ENCODE measurements at places on chromosomes 1 and 21.

DNA sequence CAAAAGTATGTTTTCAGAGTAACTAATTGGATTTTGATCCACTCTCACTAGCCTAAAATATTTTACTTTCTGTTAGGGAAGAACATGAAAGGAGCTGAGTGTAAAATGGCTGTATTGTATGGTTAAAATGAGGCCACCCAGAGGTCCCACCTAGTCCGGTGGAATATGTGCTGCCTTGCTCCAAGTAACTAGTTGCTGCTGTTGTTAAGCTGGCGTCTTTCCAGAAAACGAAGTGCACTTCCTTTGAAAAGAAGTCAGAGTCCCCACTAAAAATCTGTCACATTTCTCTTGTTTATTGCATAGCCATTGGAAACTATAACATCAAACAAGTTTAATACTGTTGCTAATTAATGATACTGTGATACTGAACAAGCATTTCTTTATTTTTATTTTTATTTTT is 3.2 kb downstream of the SLC25A33 start:
- DNase-seq: no peak

DNA sequence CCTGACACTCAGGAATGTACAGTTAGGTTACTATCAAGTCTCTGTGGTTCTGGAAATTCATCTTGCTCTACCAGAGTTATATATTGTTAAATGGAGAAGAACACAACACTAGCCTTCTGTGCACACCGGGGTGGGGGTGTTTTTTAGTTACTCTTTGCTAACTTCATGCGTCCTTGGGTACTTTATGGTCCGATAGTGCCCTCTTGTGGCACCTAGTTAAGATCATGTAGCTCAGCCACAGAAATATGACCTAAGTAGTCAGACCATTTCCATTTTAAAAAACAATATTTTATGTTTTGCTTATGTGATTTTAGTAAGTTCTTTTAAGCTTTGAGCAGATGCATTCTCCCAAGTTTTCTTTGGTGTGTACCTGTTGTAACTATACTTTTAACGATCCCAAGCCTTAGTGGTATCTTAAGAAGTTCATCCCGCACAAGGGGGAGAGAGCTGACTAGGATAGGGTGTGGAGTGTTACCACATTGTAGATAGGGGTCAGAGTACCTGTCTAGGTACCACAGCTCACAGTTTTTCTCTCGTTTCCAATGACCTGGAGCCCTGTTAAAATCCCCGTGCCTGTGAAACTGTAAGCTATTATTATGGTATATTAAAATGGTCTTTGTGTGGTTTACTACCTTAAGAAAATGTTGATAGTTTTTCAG is 20.6 kb upstream of the SH3D21 start:
- peak; percentile 68 for DNase-seq

DNA sequence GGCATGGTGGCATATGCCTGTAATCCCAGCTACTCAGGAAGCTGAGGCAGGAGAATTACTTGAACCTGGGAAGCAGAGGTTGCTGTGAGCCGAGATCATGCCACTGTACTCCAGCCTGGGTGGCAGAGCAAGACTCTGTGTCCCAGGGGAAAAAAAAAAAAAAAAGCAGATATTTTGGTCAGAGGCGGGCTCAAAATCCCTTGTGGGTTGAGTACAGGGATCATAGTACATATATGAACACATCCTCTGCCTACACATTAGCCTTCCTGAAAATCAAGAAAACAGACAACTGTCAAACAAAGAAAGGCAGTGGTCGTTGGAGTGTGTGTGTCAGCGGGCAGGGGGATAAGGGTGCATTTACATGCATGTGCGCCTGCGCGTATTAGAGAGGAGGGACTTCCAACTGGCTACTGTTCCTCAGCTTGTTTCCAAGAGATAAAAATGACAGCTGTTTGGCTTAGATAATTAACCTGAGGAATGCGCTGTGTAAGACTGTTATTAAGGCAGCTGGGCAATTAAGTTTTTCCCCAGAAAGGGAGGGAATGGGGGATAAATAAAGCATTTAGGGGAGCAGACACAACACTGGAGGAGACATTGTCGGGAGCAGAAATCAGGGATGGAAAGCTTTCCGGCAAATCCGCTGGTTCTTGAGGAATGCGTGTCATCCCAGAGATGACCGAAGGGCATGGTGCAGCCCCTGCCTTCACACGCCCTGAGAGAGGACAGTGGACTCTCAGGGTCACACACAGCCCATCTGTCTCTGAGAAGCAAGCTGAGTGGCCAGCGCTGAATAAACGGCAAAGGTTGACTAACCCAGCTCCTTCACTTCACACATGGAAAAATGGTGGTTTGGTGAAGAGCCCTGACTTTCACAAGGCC is 6.4 kb downstream of the LAMB3 start:
- DNase-seq: no peak

- no peak for DNase-seq
These were observed 41.3 kb downstream of the TBCE start for GRCh38 chr1:235408503-235408960.

GRCh38 chr1:22711071-22711470 is 432 bp downstream of the EPHB2 start:
- DNase-seq: peak; percentile 56

DNA sequence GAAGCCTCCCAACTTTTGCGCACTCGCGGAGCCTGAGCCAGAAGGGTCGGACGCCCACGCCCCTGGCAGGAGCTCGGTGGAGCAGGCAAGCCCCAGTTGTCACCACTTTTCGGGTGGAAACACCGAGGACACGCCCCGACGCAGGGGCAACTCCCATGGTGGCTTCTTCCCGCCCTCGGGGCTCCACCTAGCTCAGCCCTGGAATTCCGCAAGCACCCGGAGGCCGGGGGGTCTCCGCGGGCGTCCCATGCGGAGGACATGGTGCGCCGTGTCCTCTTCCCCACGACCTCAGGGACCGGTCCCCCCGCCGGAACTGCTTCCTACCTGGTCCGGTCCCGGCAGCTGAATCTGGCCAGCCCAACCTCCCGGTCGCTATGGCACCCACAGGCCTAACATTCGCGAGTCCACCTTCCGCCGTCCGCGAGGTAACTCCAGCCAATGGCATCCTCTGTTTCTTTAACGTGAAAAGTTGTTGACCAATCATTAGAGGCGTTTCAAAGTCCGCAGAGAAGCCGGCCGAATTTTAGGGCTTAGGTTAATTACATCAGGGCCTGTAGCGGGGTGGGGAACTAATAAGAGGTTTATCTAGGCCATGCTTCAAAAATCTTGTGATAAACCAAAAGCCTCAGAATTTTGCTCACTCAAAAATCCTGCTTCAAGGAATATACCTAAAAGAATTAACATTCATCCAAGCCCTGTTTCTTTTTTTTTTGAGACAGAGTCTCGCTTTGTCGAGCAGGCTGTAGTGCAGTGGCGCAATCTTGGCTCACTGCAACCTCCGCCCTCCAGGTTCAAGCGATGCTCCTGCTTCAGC is at the start of gene STPG1:
TSS of gene STPG1 (minus strand) at position 433 of the 814 bp plus-strand sequence. CDS start 12,394 bp downstream, outside the sequence.
- peak; percentile 89 for DNase-seq

DNA sequence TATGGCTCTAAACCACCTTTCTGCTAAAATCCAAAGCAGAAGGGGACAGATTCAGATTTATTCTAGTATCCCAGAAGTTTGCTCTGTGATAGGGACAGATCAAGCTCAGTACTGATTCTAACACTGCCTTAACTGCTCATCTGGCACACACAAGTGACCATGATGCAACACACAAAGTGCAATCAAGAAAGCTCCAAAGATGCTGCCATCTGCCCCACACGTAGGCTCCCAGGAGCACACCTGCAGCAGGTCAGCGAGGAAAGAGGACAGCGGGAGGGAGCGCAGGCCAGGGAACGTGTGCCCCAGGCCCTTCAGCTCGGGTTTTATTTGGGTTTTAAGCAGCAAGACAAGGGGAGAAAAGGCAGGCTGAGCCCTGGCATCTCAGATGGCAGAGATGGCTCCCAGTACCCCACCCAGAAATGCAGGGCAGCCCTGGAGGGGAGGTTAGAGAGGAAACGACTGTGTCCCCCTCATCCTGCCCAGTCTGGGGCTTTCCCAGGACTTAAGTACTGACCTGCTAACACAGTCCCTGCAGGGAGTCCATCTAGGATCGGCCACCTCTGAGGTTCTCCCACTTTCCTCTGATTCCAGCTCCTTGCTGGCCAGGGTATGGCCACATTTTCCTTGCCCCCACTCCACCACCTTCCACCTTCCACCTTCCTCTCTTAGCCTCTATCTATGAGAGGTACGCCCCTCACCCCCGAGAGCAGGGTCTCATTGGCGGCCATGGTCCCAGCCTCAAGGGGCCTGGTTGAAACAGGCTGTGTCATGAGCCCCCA is 1.2 kb downstream of the TRIM11 start:
- no peak for DNase-seq

Measured in GM20000 (cell line).